ENCODE measurements at places on chromosomes 3 and 15.

- peak; percentile 92 for DNase-seq
Measured at GRCh38 chr3:8319935-8320634, 181.5 kb upstream of the LMCD1 start.

GRCh38 chr15:51798281-51798680 is 31.2 kb upstream of the TMOD3 start:
- peak; percentile 26 for DNase-seq

DNA sequence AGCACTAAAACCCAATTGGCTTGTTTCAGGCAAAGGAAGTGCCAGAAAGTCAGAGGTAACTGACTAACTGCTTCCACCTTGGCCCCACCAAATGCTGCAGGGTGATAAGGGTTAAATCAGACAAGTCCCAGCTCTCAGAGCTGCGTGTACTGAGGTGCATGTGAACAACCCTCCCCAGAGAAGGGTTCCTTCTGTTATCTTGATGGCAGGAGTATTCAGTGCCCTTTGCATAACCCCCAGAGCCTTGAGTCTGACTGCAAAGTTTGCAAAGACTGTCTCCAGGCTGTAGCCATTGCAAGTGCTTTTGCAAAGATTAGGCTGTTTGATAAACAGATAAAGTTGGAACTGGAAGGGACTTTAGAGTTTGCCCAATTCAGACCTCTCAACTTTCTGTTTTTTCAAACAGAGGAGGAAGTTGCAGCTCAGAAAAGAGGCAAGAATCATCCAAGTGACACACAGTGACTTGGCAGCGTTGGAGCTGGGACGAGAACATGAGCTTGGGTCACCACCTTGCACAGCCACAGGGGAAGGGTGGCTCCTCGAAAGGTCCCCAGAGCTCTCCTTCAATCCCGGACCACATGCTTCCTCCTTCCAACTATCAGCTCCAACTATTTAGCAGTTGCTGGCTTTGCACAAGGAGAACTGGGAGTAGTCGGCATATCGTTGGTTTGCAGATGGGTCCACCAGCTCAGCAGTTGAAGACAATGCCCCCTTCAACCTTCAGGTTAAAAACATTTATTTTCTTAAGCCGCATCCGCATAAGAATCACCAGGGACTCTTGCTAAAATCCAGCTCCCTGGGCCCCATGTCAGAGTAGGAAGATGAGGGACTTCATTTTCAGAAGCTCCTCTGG is 224.8 kb upstream of the HES1 start:
- DNase-seq: no peak

DNA sequence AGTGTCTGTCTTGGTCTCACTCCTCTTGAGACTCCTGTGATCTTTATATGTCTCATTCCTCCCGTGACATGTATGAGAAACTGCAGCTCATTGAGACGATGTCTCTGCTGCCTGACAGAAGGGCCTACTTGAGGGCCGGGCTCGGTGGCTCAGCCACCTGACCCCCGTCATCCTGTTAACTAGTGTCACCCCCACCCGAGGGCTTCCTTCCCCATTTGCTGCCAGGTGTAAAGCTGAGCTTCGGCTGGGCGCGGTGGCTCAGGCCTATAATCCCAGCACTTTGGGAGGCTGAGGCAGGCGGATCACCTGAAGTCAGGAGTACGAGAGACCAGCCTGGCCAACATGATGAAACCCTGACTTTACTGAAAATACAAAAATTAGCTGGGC is 12.7 kb downstream of the SEMA4B start:
- DNase-seq: no peak

- no peak for DNase-seq
Measured at GRCh38 chr15:54772663-54773062, 424.1 kb downstream of the RSL24D1 start.

DNA sequence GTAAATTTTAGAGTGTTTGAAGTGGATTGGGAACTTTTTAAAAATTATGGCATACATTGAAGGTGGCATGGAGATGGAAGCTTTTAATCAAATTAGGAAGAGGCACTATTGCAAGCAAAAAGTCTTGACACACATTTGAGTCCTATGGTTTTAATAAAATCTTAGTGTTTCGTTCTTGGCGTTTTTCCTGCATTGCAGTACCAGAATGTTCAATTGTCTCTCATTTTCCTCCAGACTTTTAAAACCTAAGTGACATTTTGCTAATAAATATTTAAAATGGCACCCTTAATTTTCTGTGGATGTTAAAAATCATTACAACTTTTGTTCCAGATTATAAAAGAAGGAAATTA is 2.2 kb downstream of the TGFBR2 start:
- DNase-seq: no peak

DNA sequence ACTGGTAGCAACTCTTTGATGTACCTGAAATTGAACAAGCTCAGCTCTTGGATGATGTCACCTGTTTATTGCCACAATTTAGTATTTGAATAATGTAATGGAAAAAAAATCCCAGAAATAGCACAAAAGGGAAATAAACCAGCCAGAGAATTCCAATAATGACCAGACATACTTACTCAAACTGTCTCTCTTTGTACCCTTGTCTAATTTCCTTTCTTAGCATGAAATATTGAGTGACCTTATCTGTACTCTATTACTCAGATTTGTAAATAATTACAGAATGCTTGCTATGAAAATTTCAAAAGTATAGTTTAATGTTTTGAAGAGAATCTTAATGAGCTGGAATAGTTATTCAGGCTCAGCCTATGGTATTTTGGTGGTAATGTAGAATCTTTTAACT is 555.4 kb upstream of the SGO1 start:
- no peak for DNase-seq

DNA sequence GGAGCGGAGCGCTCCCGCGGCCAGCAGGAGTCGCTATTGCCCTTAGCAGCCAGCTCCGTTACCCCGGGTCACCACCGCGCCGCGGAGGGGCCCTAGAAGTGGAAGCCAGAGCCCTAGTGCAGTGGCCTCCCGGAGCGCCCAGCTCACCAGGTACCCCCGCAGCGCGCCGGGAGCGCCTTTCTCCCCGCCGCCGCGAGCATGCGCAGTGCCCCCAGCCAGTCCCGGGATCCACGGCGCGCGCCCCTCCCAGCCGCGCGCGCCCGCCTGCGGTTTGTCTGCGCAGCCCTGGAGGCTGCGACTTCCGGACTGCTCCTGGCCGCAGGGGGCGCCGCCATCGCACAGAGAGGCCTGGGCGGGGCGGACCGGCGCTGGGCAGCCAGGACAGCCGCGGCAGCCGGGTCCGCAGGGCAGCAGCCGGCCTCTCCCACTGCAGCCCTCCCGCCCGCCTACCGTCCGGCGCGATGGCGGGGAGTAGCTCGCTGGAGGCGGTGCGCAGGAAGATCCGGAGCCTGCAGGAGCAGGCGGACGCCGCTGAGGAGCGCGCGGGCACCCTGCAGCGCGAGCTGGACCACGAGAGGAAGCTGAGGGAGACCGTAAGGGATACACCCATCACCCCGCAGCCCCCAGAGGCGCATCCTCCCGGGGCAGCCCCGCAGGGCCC is 5.7 kb downstream of the TPM1 start:
- peak; percentile 93 for DNase-seq

DNA sequence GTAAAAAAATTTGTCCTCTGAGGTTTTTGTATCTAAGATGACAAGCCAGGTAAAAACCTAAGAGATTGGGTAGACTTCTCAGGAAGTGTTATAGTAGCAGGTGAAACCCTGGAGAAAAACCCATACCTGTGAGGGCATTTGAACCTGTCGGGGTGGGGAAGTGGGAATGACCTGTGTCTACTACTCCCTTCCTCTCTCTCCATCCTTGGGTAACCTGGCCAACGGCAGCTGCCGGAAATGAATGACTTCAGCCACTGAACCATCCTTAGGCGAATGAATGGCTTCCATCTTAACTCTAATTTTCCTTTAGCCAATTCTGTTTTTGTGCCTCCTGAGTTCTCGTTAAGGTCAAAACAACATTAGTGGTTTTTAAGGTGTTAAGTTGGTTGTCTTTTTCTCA is 16.8 kb downstream of the GPR15 start:
- no peak for DNase-seq

- DNase-seq: peak; percentile 1
Measured at GRCh38 chr3:27910456-27910855, 188.3 kb upstream of the EOMES start.

- DNase-seq: peak; percentile 93
Measured at GRCh38 chr3:78919021-78919755, 848.6 kb downstream of the ROBO1 start.

- no peak for DNase-seq
Measured at GRCh38 chr3:164806188-164806587, 272.1 kb downstream of the SI start.
